ENCODE measurements at places on chromosomes 11 and 22.

GRCh38 chr11:16722581-16723344, 15.7 kb upstream of the C11orf58 start:
- DNase-seq: no peak

GRCh38 chr11:33942954-33943353, 51.1 kb upstream of the LMO2 start:
- DNase-seq: no peak

DNA sequence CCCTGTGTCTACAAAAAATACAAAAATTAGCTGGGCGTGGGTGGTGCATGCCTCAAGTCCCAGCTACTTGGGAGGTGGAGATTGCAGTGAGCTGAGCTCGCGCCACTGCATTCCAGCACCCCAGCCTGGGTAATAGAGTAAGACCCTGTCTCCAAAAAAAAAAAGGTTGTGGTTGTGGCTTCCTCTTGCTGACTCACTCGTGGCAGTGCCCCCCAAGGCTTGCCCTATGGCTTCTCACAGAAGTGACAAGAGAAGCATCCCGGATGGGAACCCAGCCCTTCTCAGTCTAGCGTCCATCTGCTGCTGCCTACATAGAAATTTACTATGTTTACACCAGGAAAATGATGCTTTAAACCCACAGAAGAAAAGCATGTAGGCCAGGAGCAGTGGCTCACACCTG, 68.5 kb upstream of the PITPNB start:
- DNase-seq: no peak

- no peak for DNase-seq
Observed at GRCh38 chr11:102147632-102148031, 37.4 kb downstream of the YAP1 start.

DNA sequence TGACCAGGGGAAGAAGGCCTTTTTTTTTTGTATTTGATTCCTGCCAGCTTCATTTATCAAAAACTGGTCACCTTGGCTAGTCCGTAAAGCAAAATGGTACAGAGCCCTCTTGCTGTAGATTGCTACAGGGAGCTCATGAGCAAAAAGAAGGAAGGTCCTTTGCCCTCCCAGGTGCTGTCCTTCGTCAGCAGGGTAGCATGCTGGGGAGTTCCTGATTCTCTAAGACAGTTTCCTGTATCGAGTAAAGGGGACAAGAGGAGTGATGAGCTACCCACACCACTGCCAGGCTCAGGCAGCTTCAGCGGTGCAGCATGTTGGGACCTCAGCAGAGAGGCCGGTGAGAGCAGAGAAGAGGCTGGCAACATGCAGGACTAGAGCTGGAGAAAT, 67.8 kb upstream of the CSNK2A3 start:
- no peak for DNase-seq

- DNase-seq: no peak
Observed at GRCh38 chr11:72072348-72072747, 8.0 kb downstream of the NUMA1 start.

GRCh38 chr11:1006762-1007161, 29.8 kb downstream of the MUC6 start:
- DNase-seq: no peak

DNA sequence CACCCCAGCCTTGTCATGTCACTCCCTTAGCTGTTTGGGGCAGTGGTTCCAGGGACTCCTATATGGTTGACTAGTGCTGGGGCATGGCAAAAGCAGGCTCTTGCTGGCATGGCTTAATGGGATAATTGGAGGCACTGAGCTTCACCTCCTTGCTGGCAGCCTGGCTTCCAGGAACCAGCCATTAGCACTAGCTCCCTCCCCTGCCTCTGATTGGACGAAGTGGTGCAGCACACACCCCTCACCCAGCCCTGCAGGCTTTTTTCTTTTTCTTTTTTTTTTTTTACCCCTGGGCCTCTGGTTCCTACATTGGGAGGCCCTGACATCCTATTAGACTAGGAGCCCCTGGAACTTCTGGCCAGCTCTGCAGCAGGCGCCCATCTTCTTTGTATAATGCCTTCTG, 18.6 kb downstream of the PHLDB1 start:
- no peak for DNase-seq

GRCh38 chr11:42201603-42202148, 742.2 kb upstream of the LRRC4C start:
- no peak for DNase-seq

DNA sequence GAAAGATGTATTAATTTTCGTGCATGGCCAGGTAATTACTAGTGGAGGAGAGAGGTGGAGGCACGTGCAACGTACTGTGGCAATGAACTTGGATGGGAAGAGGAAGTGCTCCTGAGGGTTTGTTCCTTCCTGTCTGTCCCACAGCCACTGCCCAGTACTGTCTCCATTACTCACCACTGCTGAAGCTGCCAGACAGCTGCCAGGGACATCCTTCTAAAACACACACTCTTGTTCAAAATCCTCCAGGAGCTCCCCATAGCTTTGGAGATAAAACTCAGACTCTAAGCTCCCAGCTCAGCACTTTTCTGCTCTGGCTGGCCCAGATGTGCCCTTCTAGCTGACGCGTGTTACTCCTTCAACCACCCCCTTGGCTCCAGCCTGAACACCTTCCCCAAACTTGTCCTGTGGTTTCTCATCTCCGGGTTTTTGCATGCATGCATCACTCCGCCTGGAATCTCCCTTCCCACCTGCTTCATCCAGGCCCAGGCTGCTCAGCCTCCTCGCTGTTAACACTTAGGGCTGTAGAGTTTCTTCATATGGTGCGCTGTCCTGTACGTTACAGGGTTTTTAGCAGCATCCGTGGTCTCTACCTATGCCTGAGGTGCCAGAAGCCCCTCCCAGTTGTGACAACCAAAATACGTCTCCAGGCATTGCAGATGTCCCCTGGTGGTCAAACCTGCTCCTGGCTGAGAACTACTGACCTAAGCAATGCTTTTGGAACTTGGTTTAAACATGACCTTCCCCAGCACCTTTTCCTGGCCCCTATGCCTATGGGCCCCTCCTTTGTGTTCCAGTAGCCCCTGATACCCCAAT, 69.5 kb downstream of the C11orf91 start:
- no peak for DNase-seq

- DNase-seq: no peak
Observed at GRCh38 chr22:43205748-43206508, 19.0 kb upstream of the TTLL12 start.

DNA sequence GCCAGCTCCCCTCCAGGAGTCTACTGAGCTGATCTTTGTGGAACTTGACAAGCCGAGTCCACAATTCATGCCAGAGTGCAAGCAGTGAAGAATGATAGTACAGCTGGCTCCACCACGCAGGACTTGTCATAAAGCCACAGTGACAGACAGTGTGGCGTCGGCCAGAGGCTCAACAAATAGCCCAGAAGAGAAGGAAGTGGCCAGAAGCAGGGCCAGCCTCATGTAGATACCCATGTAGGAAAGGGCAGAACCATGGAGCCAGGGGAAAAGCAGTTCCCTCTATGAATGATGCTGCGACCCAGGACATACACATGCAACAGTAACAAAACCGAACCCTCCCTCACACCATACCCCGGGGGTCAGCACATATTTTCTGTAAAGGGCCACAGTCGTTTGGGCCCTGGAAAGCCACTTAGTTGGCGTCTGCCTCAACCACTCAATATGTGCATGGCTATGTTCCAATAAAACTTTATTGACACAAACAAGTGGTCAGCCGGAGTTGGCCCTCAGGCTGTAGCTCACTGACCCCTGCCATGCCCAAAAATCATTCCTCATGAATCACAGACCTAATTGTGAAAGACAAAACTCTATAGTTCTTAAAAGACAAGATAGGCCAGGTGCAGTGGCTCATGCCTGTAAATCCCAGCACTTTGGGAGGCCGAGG, 161.4 kb downstream of the BRD1 start:
- DNase-seq: no peak

- DNase-seq: no peak
Observed at GRCh38 chr11:101321222-101321621, 191.6 kb upstream of the PGR start.

- DNase-seq: no peak
Observed at GRCh38 chr22:27878541-27878940, 40.5 kb downstream of the PITPNB start.

DNA sequence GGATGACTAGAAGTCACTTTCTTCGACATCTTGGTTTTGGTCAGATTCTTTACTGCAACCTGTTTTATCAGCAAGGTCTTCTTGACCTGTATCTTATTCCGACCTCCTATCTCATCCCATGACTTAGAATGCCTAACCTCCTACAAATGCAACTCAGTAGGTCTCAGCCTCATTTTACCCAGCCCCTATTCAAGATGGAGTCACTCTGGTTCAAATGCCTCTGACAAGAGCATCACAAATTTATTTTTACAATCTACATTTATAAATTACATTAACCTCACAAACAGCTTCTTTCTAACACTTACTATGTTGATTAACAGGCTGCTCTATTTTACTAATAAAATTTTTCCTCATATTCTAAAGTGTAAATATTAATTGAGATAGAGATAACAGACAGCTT, 867.0 kb upstream of the CNTN5 start:
- DNase-seq: no peak

- DNase-seq: no peak
Observed at GRCh38 chr11:130634961-130635473, 186.6 kb downstream of the ADAMTS15 start.

DNA sequence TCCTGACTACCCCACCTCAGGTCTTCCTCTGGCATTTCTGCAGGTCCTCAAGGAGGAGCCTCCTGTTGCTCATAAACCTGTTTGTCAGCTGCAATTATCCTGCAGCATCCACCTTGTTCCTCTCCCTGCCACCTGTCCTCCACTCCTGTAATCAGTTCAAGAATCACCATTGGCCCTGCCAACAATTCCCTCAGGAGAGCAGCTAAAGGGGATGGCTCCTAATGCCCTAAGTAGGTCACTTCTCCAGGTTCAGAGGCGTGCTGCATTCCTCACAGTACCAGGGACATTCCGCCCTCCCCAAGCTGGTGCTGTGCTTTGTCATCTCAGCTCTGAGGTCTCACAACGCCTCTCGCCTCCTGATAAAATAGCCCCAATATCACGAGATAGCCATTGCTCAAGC, 2.1 kb downstream of the CLDN25 start:
- no peak for DNase-seq

DNA sequence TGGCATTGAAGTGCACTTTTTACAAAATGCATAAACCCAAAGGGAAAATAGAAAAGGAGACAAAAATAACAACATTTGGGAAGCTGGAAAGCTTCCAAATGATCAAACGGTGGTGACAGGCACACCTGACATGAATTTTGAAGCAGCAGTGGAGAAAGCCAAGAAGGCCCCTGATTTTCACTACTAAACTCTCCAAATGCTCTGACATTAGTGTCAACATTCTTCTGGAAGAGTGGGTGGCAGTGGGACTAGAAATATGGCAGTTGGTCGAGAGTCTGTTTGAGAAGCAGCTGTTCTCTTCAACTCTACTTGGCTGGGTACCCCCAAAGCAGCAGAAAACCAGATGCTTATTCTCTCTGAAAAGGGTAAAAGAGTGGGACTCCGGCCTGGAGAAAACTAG, 12.3 kb upstream of the APOA5 start:
- DNase-seq: no peak

DNA sequence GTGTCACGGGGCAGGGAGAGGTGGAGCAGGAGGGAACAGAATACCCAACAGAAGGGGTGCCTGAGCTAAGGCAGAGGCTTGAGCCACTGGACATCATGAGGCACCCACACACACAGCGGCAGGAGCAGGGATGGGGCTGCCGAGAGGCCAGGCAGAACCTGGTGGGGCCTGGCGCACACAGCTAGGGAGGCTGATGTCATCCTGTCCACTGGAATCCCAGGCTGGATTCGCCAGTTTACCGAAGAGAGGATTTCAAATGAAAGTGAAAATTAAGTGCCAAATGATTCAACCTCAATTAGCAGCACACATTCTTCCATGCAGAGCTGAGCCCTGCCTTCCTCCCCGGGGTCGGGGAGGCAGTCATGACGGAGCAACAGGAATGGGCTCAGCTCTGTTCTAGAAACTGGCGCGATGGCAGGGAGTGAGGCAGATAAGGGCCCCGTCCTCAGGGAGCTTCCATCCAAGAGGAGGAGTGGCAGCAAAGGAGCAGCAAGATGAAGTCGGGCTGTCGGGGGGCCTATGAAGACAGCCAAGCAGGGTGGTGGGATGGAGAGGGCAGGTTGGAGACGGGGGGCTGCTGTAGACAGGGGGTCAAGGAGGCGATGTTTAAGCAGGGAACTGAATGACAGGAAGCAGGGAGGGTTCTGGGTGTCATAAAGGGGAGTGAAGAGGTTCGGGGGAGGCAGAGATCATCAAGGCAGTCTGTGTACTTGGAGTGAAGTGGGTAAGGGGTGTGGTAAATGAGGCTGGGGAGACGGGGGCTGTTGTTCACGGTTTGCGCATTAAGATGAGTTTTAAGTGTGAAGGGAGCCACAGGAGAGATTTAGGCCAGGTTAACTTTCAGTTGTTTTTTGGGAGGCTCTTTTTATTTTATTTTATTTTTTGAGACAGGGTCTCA, 6.4 kb downstream of the RAC2 start:
- DNase-seq: no peak

DNA sequence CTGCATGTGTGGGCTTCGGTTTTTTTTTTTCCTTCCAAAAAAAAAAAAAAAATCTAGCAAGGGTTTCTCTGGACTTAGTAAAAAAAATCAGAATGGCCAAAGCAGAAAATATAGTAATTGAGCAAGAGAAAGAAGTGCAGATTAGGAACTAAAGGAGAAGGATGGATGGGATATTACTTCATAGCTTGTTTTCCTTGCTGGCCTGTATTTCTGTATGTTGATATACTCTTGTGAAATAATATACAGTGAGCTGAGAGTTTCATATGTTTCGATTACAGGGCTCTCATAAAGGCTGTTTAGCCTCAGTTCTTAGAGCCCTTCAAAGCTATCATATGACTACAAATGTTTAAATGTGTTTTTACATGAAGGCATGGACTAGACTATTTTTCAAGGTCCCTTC, 34.3 kb upstream of the NFRKB start:
- no peak for DNase-seq

- no peak for DNase-seq
Observed at GRCh38 chr11:79139900-79140299, 300.9 kb downstream of the TENM4 start.

GRCh38 chr11:94199136-94200130, 70.8 kb downstream of the PANX1 start:
- DNase-seq: no peak

DNA sequence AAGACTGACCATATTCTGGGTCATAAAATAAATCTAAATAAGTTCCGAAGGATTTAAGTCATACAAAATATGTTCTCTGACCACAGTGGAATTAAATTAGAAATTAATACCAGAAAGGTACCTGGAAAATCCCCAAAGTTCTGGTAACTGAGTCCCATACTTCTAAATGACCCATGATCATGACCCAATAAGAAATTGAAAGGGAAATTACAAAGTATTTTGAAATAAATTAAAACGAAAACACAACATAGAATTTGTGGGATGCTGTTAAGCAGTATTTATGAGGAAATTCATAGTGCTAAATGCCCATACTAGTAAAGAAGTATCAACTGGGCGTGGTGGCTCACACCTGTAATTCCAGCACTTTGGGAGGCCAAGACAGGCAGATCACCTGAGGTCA, 23.4 kb upstream of the IL10RA start:
- DNase-seq: no peak

GRCh38 chr22:44340271-44341239, 27.8 kb upstream of the SHISAL1 start:
- DNase-seq: no peak

Data from activated CD8-positive, alpha-beta memory T cell treated with anti-CD3 and anti-CD28 coated beads for 1 hour (primary cell).